Stomach (tissue), 19 donors: ENCODE measurements at places on chromosomes 7 and 10. TPM values are rescaled to one million over a fixed set of nuclear protein-coding genes. Genes with fewer than 3 reads are reported as not detected.

The KIFBP gene
- polyA plus RNA-seq, result 10.8 TPM

GRCh38 chr10:58996866-58997265, 179.6 kb upstream of the PHYHIPL start:
- H3K27me3 ChIP-seq, result no peaks in the 10 kb centered on the region
- DNase-seq, result no peak
- H3K4me3 ChIP-seq, result no peak overlapping the region
- H3K36me3 ChIP-seq, result no peaks in the 10 kb centered on the region

The POLR2J2 gene
- 0.46 TPM for polyA plus RNA-seq

The UPK3B gene
- polyA plus RNA-seq, result 6.6 TPM

The SLC13A4 gene
- 1.7 TPM for polyA plus RNA-seq

The SLC26A3 gene
- polyA plus RNA-seq, result 2.1 TPM

DNA sequence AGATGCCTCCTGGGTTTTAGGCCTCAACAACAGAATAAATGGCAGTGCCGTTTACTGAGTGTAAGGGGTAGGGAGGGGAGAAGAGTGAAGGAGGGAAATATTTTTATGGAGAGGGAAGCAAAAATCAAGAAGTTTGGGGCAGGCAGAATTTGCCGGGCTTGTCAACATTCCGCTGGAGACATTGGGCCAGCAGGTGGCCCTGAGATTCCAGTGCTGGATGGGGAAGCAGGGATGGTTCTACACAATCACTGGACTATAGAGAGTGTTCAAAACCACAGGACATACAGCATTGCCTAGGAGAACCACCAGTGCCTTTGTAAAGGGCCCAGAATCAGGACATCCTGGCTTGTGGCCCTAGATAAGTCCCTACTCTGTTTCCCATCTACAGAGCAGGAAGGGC, 598.6 kb upstream of the MGMT start:
- H3K27me3 ChIP-seq, result no peaks in the 10 kb centered on the region
- DNase-seq, result no peak
- no peak overlapping the region for H3K27ac ChIP-seq
- no peaks in the 10 kb centered on the region for H3K36me3 ChIP-seq
- H3K4me3 ChIP-seq, result no peak overlapping the region
- H3K4me1 ChIP-seq, result no peaks in the 10 kb centered on the region

The RAB19 gene
- 0.20 TPM for polyA plus RNA-seq

GRCh38 chr7:11373546-11374142, 400.0 kb downstream of the PHF14 start:
- H3K36me3 ChIP-seq, result no peaks in the 10 kb centered on the region
- no peaks in the 10 kb centered on the region for H3K27me3 ChIP-seq
- H3K4me1 ChIP-seq, result no peaks in the 10 kb centered on the region

- no peaks in the 10 kb centered on the region for H3K36me3 ChIP-seq
- no peak overlapping the region for H3K27ac ChIP-seq
- H3K4me3 ChIP-seq, result no peak overlapping the region
- no peak for DNase-seq
Measured at GRCh38 chr7:149825567-149826343, 12.4 kb upstream of the ZNF862 start.

GRCh38 chr7:130022115-130022514, 29.1 kb downstream of the ZC3HC1 start:
- no peak overlapping the region for H3K4me3 ChIP-seq
- no peaks in the 10 kb centered on the region for H3K27me3 ChIP-seq
- DNase-seq, result no peak
- H3K27ac ChIP-seq, result no peak overlapping the region
- peaks cover 72% of the 10 kb centered on the region for H3K36me3 ChIP-seq

- no peaks in the 10 kb centered on the region for H3K27me3 ChIP-seq
- no peaks in the 10 kb centered on the region for H3K4me1 ChIP-seq
- no peak overlapping the region for H3K27ac ChIP-seq
Measured at GRCh38 chr7:83677180-83677866, 28.4 kb upstream of the SEMA3E start.

GRCh38 chr10:51574248-51575048, 124.9 kb downstream of the CSTF2T start:
- H3K4me1 ChIP-seq, result no peaks in the 10 kb centered on the region
- no peak overlapping the region for H3K27ac ChIP-seq
- H3K36me3 ChIP-seq, result no peaks in the 10 kb centered on the region
- H3K4me3 ChIP-seq, result no peak overlapping the region
- H3K27me3 ChIP-seq, result no peaks in the 10 kb centered on the region
- peak; percentile 55 for DNase-seq

- H3K27me3 ChIP-seq, result no peaks in the 10 kb centered on the region
- DNase-seq, result no peak
- H3K27ac ChIP-seq, result no peak overlapping the region
Measured at GRCh38 chr7:131653418-131654248, 97.2 kb upstream of the PODXL start.

The MET gene
- 2.0 TPM for polyA plus RNA-seq

DNA sequence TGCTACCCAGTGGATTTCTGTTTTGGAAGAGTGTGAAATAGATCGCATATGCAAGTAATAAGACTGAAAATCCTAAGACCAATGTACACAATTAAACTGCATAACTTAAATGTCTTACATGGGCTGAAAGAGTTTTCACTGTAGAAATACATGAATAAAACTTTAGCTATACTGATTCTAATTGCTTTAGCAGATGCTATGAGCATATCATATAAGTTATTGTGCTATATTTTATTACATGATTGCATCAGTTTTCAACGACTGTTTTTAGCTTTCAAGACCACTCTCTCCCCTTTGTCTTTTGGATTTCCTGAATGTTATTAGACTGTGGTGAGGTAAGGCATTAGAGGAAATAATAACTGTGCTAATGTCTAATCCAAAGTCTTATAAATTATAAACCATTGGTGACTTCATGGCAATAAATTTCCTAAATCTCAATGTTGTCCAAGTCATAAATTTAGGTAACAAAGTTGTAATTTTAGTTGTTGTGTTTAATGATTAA, 124.5 kb downstream of the SEMA3A start:
- no peaks in the 10 kb centered on the region for H3K4me1 ChIP-seq
- DNase-seq, result no peak
- H3K27ac ChIP-seq, result no peak overlapping the region
- no peak overlapping the region for H3K4me3 ChIP-seq
- H3K36me3 ChIP-seq, result no peaks in the 10 kb centered on the region

DNA sequence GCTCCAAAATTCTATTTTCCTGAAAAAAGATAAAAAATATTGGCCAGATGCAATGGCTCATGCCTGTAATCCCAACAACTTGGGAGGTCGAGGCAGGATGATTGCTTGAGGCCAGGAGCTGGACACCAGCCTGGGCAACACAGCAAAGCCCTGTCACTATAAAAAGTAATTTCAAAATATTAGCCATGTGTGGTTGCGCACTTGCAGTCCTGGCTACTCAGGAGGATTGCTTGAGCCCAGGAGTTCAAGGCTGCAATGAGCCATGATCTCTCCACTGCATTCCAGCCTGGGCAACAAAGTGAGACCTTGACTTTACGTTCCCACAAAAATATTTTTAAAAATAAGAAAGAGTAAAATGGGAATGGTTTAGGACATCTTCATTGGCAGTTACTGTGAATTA, 104.1 kb upstream of the AFAP1L2 start:
- no peaks in the 10 kb centered on the region for H3K27me3 ChIP-seq
- peaks cover 59% of the 10 kb centered on the region for H3K4me1 ChIP-seq
- DNase-seq, result no peak
- no peak overlapping the region for H3K4me3 ChIP-seq
- peak overlapping the region; percentile 94 for H3K27ac ChIP-seq
- H3K36me3 ChIP-seq, result no peaks in the 10 kb centered on the region

The HTR7 gene
- polyA plus RNA-seq, result 0.56 TPM

- no peak for DNase-seq
- H3K36me3 ChIP-seq, result no peaks in the 10 kb centered on the region
- H3K27ac ChIP-seq, result no peak overlapping the region
- H3K4me3 ChIP-seq, result no peak overlapping the region
- no peaks in the 10 kb centered on the region for H3K27me3 ChIP-seq
Measured at GRCh38 chr10:88113232-88113631, 249.8 kb downstream of the PTEN start.

The MACC1 gene
- polyA plus RNA-seq, result 0.76 TPM

The CDK1 gene
- 17.2 TPM for polyA plus RNA-seq

GRCh38 chr7:74014931-74015330, 13.0 kb upstream of the ELN start:
- peaks cover 15% of the 10 kb centered on the region for H3K4me1 ChIP-seq
- no peak for DNase-seq
- H3K4me3 ChIP-seq, result no peak overlapping the region
- no peaks in the 10 kb centered on the region for H3K27me3 ChIP-seq
- H3K36me3 ChIP-seq, result no peaks in the 10 kb centered on the region
- H3K27ac ChIP-seq, result no peak overlapping the region

GRCh38 chr7:37385787-37386186, 62.9 kb downstream of the ELMO1 start:
- H3K4me1 ChIP-seq, result no peaks in the 10 kb centered on the region
- H3K27ac ChIP-seq, result no peak overlapping the region
- peak; percentile 16 for DNase-seq
- no peaks in the 10 kb centered on the region for H3K27me3 ChIP-seq
- no peaks in the 10 kb centered on the region for H3K36me3 ChIP-seq

DNA sequence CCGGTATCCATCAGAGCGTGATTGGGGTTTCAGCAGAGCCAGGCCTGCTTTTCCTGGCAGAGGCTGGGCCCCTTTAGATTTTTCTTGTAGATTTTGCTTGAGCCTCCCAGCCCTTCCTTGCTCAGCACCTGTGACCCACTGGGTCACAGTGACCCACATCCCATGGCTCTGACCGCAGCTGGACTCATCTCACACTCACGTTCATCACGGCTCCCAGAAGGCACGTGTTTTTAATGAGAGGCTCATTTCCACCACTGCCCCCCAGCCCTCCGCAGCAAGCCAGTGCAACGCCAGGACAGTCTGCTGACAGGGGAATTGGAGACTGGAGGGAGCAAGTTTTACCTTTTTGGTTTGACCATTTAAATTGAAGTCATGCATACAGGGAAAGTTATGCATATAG, 155.7 kb downstream of the CUX1 start:
- DNase-seq, result no peak
- H3K27me3 ChIP-seq, result no peaks in the 10 kb centered on the region
- peaks cover 16% of the 10 kb centered on the region for H3K4me1 ChIP-seq
- H3K36me3 ChIP-seq, result peaks cover 5% of the 10 kb centered on the region

The OPALIN gene
- polyA plus RNA-seq, result not detected

DNA sequence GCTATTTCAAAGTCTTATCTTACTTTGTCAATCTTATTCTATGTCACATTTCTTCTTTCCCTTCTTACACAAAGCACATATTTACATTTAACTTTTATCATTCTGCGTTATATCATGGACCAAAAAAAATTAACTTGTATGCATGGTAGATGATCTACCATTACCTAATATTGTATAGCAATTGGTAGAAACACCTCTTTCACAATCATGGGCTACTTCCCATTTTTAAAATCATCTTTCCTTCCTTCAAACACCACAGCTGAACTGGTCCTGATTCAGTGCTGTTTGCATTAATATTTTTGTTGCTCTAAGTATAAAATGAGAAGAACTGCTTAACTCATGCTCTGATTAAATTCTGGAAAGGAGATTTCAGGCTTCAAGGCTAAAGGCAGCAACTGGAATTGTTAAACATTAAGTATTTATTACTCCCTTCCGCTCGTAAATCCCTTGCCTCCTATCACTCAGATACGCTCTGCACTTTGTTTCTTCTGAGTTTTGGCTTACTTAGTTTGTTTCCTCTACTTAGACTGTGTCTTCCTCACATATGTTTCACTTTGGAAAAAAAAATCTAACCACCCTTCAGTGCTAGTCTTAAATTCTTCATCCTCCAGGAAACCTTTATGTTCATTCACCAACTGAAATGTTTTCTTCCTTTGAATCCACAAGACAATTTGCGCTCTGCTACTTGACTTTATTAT, 901.4 kb downstream of the PCDH15 start:
- H3K4me3 ChIP-seq, result no peak overlapping the region
- DNase-seq, result peak; percentile 5

- no peak overlapping the region for H3K4me3 ChIP-seq
- DNase-seq, result no peak
- peaks cover 55% of the 10 kb centered on the region for H3K27me3 ChIP-seq
- no peak overlapping the region for H3K27ac ChIP-seq
- no peaks in the 10 kb centered on the region for H3K36me3 ChIP-seq
Measured at GRCh38 chr7:290554-291372, 793 bp downstream of the FOXL3 start.

GRCh38 chr10:49277973-49278372, 21.0 kb upstream of the C10orf71 start:
- H3K27me3 ChIP-seq, result no peaks in the 10 kb centered on the region
- H3K36me3 ChIP-seq, result no peaks in the 10 kb centered on the region
- no peak overlapping the region for H3K4me3 ChIP-seq
- no peak for DNase-seq
- no peak overlapping the region for H3K27ac ChIP-seq

- no peak overlapping the region for H3K27ac ChIP-seq
- no peak overlapping the region for H3K4me3 ChIP-seq
- DNase-seq, result no peak
- H3K27me3 ChIP-seq, result no peaks in the 10 kb centered on the region
- no peaks in the 10 kb centered on the region for H3K36me3 ChIP-seq
Measured at GRCh38 chr10:83253011-83253671, 886.2 kb upstream of the GHITM start.

DNA sequence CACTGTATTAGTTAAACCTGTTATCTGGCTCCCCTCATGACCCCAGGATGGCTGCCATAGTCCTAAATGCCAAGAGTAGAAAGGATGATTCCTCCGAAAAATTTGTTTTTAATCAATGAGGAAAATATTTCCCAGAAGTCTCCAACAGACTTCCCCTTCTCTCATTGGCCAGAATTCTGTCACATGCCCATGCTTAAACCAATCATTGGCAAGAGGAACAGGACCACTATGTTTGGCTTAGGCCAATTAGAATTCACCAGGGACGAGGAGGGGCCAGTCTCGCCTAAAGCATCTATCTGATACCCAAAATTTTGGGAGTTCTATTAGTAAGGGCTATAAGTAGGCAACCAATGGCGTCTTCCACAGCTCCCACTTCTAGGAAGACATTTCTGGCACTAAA, 71.2 kb upstream of the IL6 start:
- H3K4me3 ChIP-seq, result no peak overlapping the region
- no peaks in the 10 kb centered on the region for H3K36me3 ChIP-seq
- no peaks in the 10 kb centered on the region for H3K27me3 ChIP-seq
- DNase-seq, result no peak
- no peak overlapping the region for H3K27ac ChIP-seq

The MAGI2 gene
- 0.92 TPM for polyA plus RNA-seq

The EGR2 gene
- 1.2 TPM for polyA plus RNA-seq

- no peaks in the 10 kb centered on the region for H3K4me1 ChIP-seq
- no peak overlapping the region for H3K4me3 ChIP-seq
- no peaks in the 10 kb centered on the region for H3K36me3 ChIP-seq
- H3K27ac ChIP-seq, result no peak overlapping the region
- H3K27me3 ChIP-seq, result no peaks in the 10 kb centered on the region
Measured at GRCh38 chr7:96330193-96330592, 8.3 kb upstream of the SLC25A13 start.
